ENCODE measurements at places on chromosomes 3 and 15.

- no peak for DNase-seq
Observed at GRCh38 chr15:25829073-25829472, 34.1 kb downstream of the ATP10A start.

GRCh38 chr3:37520907-37521341 is 340.8 kb upstream of the CTDSPL start:
- no peak for DNase-seq

GRCh38 chr3:137103739-137104138 is 146.0 kb downstream of the IL20RB start:
- DNase-seq: no peak

GRCh38 chr3:153180860-153181372 is 18.9 kb downstream of the RAP2B start:
- no peak for DNase-seq
